Muscle of leg (tissue), 16 donors: ENCODE measurements at places on chromosomes 16 and 17. TPM values are rescaled to one million over a fixed set of nuclear protein-coding genes. Genes with fewer than 3 reads are reported as not detected.

Gene PRSS36
- 2.3 TPM for total RNA-seq

Gene CA5A
- total RNA-seq, result not detected

Gene TAF15
- total RNA-seq, result 26.9 TPM

Gene MYH2
- 42.5 TPM for total RNA-seq

Gene VAT1L
- 1.9 TPM for total RNA-seq

Gene HSD17B1
- total RNA-seq, result 1.9 TPM

Gene IL17C
- total RNA-seq, result not detected

Gene VTN
- total RNA-seq, result 0.58 TPM

Gene SF3B3
- total RNA-seq, result 131 TPM

Gene SOX9
- total RNA-seq, result 2.8 TPM

Gene ANKRD11
- 34.0 TPM for total RNA-seq

Gene MFSD6L
- 0.27 TPM for total RNA-seq

Gene EVI2B
- total RNA-seq, result 0.66 TPM

Gene OTOP3
- total RNA-seq, result not detected

Gene SEPTIN1
- 0.18 TPM for total RNA-seq

Gene SOST
- total RNA-seq, result not detected

Gene CCDC102A
- 13.9 TPM for total RNA-seq

Gene SP2
- total RNA-seq, result 2.0 TPM

Gene KRT31
- 3.3 TPM for total RNA-seq

Gene SLFN14
- total RNA-seq, result 0.22 TPM
